Activated CD4-positive, alpha-beta T cell treated with anti-CD3 and anti-CD28 coated beads, Interleukin-2, amount 10 ng/mL, durations not matched to agents 7 days and 5 days (primary cell): ENCODE measurements at places on chromosomes 16 and 17. TPM values are rescaled to one million over a fixed set of nuclear protein-coding genes. Genes with fewer than 3 reads are reported as not detected.

RNU2-1 gene
- 5,823 TPM for total RNA-seq

VASN gene
- not detected for total RNA-seq

SPHK1 gene
- 1.4 TPM for total RNA-seq

MFSD11 gene
- 27.7 TPM for total RNA-seq
